ENCODE measurements at places on chromosomes 4 and X.

- DNase-seq, result no peak
Measured at GRCh38 chrX:97844943-97845342, 961.2 kb downstream of the RPA4 start.

DNA sequence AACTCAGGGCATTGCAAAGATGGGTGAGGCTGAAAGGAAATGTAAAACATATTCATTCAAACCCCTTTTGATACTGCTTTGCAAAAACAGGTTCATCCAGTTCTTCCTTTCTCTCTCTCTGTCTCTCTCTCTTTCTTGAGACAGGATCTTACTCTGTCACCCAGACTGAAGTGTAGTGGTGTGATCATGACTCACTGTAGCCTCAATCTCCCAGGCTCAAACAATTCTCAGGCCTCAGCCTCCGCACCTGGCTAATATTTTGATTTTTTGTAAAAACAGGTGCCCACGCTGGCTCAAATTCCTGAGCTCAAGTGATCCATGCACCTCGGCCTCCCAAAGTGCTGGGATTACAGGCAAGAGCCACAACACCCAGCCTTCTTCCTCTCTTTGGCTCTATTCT, 15.6 kb upstream of the DCHS2 start:
- DNase-seq, result no peak

- no peak for DNase-seq
Measured at GRCh38 chr4:116755051-116755450, 330.3 kb downstream of the TRAM1L1 start.

GRCh38 chrX:107565931-107566603, 62.2 kb upstream of the PRPS1 start:
- DNase-seq, result peak; percentile 36

DNA sequence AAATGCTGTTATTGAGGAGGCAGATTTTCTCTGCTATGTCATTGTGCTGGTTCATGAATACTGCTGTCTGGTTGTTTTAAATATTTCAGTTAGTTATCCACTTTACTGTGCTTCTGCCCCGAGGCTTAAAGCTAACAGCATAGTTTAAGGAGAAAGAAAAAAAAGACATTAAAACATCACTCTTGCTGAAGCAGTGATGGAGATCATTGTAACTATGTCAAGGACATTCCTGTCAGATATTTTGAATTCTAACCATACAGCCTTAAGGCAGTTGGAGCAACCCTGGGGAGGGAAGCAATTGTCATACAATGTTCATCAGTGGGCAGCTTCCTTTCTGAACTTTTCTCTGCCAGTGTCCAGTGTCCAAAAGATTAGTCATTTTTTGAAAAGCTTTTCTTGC, 199.0 kb upstream of the DDX53 start:
- peak; percentile 16 for DNase-seq

DNA sequence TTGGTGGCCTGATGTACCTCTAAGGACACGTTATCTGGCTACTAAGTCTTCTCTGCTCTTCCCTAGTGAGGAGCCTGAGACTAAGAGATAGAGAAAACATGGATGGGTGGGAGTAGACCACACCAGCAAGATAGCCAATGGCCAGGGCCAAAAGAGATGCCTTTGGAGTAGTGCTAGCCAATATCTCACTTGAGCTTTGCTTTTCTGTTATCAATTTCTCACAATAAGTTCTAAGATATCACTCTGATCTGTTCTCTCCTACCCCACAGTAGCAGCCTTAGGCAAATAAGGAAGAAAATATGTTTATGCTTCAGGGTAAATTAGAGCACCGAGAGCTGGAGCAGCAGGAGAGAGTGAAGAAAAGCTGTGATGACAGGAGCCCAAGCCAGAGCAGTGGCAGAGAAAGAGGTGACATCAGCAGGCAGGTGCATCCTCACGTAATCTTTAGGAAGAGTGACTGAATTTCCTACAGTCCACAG, 343.9 kb upstream of the NOCT start:
- DNase-seq, result no peak

Data from fibroblast of the aortic adventitia (primary cell).